ENCODE measurements at places on chromosomes 7 and 10.
A peak's percentile ranks its signal among the peaks of the same experiment; 100 is the strongest.

DNA sequence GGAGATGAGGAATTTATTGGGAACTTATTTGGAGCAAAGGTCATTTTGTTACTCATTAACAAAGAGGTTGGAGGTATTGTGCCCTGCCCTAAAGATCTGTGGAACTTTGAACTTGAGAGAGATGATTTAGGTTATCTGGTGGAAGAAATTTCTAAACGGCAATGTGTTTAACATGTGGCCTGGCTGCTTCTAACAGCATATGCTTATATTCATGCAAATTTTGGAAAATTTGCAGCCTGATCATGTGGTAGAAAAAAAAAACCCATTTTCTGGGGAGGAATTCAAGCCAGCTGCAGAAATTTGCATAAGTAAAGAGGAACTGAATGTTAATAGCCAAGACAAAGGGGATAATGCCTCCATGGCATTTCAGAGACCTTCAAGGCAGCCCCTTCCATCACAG is 10.7 kb upstream of the PANK1 start:
- no peak for DNase-seq

- DNase-seq = peak; percentile 57
Measured at GRCh38 chr7:151631953-151632749, 112.5 kb upstream of the RHEB start.

DNA sequence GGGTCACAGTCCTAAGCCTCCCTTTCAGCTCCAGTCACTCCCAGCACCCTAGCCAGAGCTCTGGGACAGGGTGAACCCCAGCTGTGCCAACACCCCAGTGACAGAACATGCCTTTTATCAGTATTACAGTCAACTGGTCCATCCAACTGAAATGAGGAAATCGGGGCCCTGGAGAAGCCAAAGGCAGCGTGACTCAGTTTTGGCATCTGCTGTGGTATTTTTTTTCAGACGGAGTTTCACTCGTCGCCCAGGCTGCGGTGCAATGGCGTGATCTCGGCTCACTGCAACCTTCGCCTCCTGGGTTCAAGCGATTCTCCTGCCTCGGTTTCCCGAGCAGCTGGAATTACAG is 3.4 kb upstream of the CLDN15 start:
- DNase-seq = no peak

DNA sequence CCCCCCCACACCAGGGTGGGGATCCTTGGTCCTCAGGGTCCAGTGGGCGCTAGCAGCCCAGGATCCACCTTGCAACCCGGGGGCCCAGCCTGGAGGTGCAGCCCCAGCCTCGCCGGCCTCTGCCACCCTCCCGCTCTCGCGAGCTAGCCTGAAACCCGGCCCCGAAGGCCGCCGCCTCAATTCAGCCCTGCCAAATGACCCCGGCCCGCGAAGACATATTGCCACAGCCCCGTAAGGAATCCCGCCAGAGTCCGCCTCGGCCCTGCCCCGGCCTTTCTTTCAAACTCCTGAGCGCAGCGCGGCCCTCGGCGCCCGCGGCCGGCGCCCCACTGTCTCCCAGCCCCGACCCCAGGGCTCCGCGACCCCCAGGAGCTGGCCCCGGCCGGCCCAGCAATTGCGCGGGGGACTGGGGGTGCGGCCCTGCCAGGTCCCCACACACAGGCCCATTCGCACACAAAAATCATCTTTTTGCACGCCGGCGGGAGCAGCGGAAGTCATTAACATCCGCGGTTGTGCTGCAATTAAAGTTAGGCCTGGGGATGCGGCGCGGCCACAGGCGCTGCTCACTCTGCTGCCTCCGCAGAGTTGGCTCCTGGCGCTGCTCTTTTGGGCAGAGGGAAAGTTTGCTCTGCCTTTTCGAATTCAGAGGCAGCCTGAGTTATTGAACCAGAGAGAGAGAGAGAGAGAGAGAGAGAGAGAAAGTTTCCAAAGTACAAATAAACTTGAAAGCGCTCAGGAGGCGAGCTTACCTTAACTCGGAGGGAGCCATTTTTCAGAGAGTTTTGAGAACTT is 4.0 kb downstream of the HOXA5 start:
- DNase-seq = no peak

DNA sequence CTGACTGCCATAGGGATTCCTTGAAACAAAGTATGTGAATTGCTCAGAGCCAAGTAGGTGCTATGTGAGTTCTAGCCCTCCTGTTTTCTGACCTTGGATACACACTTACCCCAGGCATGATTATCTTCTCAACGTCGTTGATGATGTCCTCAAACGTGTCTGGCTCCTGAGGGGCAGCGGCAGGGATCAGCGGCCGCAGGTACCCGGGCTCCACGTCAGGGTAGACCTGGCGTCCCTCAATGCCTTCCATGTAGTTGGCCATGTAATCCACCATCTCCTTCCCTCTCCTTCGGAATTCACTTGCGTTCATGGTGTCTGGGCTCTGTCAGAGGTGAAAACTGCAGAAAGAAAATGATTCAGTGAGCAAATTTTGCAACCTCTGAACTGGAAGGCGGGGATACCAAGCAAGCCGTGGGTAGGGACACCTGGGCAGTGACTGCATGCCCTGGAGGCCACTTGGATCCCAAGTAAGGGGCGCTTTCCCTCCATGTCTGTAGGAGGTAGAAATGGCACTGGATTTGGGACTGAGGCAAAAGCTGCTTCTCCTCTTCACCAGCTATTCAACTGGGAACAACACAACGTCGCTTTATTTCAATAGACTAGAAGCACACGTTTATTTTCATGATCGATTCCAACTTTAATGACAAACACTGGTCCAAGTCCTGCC is 21.3 kb downstream of the DDC start:
- no peak for DNase-seq

DNA sequence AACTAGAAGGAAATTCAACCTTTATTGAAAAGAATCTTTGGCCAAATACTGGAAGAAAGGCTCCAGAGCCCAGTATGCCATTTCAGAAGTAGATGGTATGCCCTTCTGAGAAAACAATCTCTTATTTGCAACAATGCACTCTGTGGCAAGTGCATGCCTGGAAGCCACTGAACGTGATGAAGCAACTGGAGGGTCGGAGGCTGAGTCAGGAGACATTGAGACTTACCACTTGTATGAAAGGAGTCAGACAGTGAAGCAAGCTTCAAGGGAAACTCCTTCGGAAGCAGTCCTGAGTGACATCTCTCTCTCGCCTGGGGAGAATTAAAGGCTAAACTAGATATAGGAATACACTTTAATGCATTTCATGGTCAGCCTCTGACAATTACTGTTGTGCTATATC is 353.7 kb downstream of the NRG3 start:
- DNase-seq = no peak

DNA sequence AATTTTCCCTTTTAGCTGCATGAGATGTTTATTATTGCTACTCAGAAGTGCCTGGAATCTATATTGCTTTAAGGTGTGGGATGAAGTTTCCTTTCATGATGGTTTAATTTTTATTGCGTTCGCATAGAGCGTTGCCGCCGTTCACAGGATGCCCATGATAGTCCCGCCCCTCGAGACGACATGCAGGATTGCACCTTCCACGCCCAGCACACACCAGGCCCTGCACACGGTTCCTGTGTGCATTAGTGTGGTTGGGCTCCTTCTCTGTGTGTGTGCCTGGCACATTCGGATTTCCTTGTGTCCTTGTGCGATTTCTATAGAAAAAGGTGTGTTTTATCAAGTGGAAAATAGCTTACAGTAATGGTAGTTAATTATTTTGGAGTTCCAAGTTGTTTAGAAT is 42.1 kb downstream of the MGMT start:
- DNase-seq = no peak

- DNase-seq = no peak
Measured at GRCh38 chr7:106915873-106916272, 50.8 kb downstream of the PIK3CG start.

DNA sequence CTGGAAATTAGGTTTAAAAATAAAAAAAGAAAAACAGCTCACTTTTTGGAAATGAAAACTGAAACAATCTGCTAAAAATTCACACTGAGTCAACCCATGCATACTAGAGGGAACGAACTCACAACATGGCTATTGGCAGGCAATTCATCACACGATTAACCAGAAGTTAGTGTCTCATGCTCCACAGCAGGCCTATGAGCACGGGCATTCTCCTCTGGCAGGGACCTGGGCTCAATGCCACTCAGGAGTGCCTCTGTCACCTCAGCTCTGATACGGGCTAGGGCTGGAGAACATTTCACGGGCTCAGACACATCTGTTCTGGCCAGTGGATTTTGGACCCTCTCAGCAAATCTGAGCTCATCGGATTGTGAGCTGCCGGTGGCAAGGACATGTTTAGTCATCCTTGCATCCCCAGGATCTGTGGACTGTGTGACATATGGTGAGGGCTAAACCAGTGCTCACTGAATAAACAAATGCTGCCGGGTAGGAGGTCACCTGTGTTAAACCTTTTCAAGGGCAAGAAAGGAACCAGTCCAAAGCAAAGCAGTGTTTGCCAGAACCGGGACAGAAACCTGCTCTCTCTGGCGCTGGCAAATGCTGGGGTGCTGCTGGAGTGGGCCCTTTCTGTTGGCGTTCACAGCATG is 40.1 kb downstream of the POLR3A start:
- DNase-seq = peak; percentile 88

- no peak for DNase-seq
Measured at GRCh38 chr10:99775850-99776249, 6.6 kb upstream of the ABCC2 start.

DNA sequence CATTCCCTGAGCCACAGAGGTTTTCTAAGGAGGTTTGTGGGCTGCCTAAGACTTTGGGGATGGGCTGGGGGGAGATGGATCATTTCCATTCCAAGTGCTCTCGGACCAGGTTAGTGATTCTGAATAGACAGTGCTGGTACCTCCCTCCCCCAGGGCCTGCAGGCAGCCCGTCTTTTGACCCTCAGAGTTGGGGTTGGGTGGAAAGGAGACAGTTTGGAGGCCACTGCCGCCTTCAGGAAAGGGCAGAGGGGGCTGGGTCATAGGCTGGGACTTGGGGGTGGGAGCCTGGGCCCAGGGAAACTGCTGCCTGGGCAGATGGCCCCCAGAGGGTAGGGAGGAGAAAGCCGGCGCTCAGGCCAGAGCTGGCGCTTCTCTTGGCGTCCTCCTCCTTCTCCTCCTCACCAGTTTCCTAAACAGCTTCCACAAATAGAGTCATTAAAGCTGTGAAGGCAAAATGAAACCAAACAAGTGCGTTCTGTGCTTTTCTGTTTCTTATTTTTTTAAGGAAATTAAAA is 4.4 kb downstream of the UNC5B start:
- peak; percentile 16 for DNase-seq

- no peak for DNase-seq
Measured at GRCh38 chr7:149707448-149707886, 65.9 kb downstream of the ZNF467 start.

- DNase-seq = no peak
Measured at GRCh38 chr7:93515144-93515543, 59.4 kb downstream of the CALCR start.

DNA sequence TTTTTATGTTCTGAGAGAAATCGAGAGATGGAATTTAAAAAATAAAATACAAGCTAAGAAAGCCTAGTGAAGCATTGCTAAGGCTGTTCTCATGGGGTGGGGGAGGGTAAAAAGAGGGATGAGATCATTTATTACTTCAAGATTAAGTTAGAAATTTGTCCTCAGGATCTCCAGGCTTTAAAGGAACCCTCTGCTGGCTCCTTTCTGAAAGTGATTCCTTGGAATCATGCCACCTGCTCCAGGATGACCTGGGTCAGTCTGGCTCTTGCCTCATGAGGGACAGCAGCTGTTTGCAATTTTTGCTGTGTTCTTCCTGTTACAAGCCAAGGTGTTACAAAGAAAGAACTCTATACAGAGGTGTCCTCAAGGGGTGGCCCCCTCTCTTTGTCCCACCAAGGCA is 69.8 kb downstream of the CDK1 start:
- DNase-seq = no peak

GRCh38 chr10:110163192-110163773 is 44.1 kb upstream of the MXI1 start:
- DNase-seq = no peak

DNA sequence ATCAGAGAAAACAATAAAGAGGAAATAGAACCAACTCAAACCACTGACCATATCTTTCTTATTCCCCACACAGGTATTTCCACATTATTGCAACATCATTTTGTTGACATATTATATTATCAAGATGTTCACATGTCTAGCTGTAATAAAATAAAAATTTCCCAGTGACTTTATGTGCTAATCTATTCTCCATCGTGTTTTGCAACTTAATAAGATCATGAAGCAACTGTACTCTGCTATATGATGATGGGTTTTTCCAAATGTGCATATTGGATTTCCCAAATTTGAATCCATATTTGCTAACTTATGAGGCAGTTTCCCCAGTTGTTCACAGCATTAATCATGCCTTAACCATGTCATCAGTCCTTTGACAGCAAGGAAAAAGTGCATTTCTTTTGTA is 127.8 kb downstream of the ITGB8 start:
- no peak for DNase-seq

DNA sequence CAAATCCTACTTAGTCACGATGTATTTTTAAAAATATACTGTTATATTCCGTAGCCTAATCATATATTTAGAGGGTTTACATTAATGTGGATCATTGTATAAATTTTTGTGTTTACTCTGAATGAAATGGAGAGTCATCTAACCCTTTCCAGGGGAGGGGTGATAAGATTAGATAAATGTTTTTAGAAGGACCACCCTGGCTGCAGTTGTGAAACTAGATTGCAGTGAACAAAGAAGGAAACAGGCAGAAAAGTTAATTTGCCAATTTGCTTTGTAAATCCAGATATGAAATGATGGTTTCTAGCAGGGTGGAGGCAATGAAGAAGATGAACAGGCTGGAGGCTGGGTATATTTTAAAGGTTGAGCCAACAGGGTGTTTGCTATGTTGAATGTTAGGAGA is 477.7 kb upstream of the ZMIZ1 start:
- no peak for DNase-seq

DNA sequence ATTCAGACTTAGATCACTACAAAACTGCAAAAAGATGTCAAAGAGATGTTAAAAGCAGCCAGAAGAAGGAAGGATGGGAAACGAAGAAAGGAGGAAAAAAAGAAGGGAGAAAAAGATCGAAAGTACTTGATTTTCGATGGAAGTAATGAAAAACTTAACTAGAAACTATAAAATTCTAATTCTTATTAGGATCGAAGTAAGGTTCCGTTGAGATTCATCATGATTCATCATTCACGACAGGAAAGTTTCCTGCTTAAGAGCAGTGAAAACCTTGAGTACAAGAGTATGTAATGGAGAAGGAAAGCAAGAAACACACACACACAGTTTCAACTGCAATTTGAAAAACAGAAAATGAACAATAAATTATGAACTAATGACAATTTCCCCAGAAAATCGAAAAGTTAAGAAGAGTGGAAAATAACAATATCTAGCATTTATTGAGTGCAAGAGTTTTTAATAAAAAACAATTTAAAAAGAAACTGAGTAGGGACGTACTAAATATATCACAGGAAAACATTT is 1.1 kb upstream of the ING3 start:
- DNase-seq = no peak
